Activated CD4-positive, alpha-beta T cell treated with anti-CD3 and anti-CD28 coated beads, Interleukin-2, amount 50 U/mL, for 48 hours (primary cell): ENCODE measurements at places on chromosomes 1 and 21.
A peak's percentile ranks its signal among the peaks of the same experiment; 100 is the strongest.

- DNase-seq = no peak
Measured at GRCh38 chr1:246459221-246459620, 47.9 kb downstream of the SMYD3 start.

DNA sequence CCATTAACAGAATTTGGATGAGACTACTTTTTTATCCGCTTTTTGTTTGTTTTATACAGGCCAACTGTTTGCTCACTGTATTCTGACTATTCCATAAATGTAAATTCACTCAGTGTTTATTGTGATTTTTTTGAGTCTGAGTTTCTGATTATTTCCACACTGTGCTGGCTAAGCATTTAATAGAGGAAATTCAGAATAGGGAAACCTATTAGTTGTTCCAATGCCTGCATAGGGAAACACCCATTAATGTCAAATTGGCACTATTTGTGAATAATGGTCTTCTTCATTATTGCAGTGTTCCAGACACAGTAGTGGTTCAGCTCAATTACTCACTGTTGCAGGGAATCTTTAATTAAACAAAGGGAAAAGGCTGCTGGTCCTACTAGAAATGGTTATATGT is 174.7 kb upstream of the SGIP1 start:
- no peak for DNase-seq

GRCh38 chr1:206497774-206498173 is 9.6 kb upstream of the RASSF5 start:
- no peak for DNase-seq

GRCh38 chr1:61160526-61160925 is 78.2 kb downstream of the NFIA start:
- DNase-seq = no peak

- DNase-seq = no peak
Measured at GRCh38 chr1:54107131-54107530, 45.7 kb downstream of the CDCP2 start.

GRCh38 chr1:4375812-4376211 is 278.6 kb upstream of the AJAP1 start:
- no peak for DNase-seq

DNA sequence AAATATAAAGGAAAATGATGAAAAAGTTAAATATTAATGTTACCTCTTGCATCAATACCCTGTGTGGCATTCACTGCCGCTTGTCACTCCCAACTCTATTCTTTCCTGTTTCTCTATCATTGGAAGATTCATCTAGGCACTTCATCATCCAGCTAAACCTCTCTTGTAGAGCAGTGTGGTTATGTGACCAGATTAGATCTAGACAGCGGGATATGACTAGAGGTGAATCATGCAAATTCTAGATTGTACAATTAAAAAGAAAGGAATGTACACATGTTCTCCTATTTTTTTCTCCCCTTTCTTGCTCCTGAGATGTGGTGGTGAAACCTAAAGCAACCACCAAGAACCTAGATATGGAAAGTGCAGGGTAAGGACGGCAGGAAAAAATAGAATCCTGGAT is 174.1 kb downstream of the LBR start:
- no peak for DNase-seq

GRCh38 chr1:104989012-104989411 is 1239.3 kb downstream of the AMY1C start:
- DNase-seq = no peak

GRCh38 chr1:17979815-17980214 is 127.8 kb upstream of the IGSF21 start:
- DNase-seq = no peak

DNA sequence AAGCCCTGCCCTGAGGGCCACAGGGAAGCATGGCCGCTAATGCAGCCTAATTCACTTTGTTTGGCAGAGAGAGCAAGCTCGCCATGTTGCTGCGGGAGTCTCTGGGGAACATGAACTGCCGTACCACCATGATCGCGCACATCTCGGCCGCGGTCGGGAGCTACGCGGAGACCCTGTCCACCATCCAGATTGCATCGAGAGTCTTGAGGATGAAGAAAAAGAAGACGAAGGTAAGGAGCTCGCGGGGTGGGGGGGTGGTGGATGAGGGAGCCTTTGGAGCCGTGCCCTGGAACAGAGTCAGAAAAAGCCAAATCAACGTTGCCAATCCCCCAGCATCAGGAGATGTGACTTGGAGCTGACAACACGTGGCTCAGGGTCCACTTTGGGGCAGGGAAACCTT is 529.4 kb downstream of the KIF26B start:
- DNase-seq = no peak

- DNase-seq = peak; percentile 69
Measured at GRCh38 chr1:31715087-31715872, 11.5 kb upstream of the COL16A1 start.

- no peak for DNase-seq
Measured at GRCh38 chr1:184757406-184757805, 2.7 kb upstream of the EDEM3 start.

- no peak for DNase-seq
Measured at GRCh38 chr1:111516005-111516535, 12.6 kb upstream of the ADORA3 start.

- no peak for DNase-seq
Measured at GRCh38 chr1:62906428-62906886, 122.5 kb downstream of the ATG4C start.

DNA sequence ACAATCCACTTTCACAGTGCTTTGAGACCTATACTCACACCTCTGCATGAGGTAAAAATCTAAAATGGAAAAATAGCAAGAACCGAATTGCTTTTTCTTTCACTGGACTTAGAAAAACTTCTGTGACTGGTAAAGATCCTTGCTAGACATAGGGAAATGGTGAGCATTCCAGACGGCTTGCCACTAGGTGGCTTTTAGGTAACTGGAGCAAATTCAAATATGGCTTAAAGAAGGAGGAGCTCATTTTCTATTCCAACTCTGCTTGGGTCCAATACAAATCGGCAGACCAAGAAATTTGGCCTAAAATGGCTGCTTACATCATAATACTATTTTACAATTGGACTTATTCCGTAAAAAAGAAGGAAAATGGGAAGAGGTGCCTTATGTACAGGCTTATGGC is 977.9 kb downstream of the ADGRL2 start:
- no peak for DNase-seq

DNA sequence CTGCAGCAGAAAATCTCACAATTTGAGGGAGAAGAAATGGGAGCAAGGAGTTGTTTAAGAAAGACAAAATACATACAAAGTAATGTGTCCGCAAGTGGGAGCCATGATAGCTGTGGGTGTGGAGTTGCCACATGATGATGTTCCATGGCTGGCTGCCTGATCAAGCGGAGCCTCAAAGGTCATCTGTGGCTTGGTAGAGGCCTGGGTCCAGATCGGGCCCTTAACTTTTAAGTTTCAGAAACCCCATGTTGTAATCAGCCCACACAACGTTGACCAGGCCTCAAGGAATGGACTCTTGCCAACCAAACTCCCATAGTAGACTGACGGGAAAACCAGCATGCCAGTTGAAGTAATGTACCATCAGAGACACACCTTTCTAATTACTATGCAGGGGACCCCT is 64.7 kb upstream of the ANGPTL1 start:
- no peak for DNase-seq

GRCh38 chr1:231337043-231337471 is 595 bp downstream of the EXOC8 start:
- DNase-seq = no peak

DNA sequence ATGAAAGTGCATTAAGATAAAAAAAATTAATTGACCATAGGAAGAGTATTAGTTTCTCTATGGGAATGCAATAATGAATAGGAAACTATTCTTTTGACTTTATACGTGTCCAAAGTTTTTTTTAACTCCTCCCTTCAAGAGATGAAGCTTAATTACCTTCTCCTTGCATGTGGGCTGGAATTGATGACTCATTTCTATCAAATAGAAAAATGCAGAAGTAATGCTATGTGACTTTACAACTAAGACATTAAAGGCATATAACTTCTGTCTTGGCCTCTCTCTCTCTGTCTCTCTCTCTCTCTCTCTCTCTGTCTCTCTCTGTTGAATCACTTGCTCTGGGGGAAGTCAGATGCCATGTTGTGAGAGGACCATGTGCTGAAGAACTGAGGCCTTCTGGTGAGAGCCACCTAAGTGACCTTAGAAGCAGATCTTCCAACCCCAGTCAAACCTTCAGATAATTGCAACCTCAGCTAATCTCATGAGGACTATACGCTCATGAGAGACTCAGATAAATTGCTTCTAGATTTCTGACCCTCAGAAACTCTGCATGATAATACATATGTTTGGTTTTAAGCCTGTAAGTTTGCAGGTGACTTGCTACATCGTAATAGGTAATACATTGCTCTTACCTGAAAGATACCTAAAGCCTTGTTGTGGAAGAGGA is 414.2 kb downstream of the KCNT2 start:
- DNase-seq = no peak

DNA sequence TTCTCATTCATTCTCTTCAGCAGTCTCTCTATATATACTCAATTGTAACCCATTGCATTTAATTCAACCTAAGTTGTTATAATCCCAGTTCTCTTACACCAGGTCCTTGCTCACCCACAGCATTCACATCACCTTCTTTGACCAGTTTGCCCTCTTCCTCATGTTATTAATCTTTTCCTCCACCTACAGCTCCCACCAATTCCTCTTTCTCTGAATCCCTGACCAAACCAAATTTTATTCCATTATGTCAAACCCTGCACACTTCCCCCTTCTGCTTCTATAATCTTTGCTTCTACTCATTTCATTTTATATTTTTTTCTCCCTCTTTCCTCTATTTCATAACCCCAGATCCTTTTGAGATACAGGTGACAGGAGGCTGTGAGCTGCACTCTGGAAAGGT is 1.4 kb downstream of the CD1A start:
- DNase-seq = no peak

- DNase-seq = no peak
Measured at GRCh38 chr1:36212782-36213181, 11.5 kb upstream of the THRAP3 start.

DNA sequence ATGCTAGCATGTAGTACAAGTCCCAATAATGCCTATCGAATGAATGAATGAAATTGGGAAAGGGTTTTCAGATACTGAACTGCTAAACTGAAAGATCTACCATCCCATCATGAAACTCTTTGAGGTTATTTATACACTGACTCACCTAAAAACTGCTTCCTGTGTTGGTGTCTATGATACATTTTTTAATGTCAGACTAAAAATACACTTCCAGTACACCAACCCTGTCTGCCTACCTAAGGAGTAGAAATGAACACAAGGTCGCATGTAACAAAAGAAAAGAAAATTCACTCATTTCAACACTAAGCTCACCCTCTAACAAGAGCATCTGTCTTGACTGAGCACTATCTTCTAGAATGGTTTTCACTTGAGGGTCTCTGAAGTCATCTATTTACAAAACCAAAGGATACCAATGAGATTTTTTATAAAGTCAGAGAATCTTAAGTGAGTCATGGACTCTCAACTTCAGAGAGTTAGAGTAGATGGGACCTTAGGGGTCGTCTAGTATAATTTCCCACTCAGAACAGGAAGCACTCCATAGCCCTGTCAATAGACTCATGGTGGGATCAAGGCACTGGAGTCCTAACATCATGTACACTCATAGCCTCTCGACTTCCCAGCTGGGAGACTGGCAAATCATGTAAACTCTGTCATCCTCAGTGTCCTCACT is 53.4 kb downstream of the WLS start:
- DNase-seq = no peak

- DNase-seq = no peak
Measured at GRCh38 chr1:108012553-108012952, 47.6 kb upstream of the VAV3 start.

GRCh38 chr1:12016182-12016581 is 3.1 kb upstream of the MIIP start:
- no peak for DNase-seq
